CD4-positive, alpha-beta T cell treated with Interleukin-6 for 4 hours (primary cell): ENCODE measurements at places on chromosomes 4 and X.

DNA sequence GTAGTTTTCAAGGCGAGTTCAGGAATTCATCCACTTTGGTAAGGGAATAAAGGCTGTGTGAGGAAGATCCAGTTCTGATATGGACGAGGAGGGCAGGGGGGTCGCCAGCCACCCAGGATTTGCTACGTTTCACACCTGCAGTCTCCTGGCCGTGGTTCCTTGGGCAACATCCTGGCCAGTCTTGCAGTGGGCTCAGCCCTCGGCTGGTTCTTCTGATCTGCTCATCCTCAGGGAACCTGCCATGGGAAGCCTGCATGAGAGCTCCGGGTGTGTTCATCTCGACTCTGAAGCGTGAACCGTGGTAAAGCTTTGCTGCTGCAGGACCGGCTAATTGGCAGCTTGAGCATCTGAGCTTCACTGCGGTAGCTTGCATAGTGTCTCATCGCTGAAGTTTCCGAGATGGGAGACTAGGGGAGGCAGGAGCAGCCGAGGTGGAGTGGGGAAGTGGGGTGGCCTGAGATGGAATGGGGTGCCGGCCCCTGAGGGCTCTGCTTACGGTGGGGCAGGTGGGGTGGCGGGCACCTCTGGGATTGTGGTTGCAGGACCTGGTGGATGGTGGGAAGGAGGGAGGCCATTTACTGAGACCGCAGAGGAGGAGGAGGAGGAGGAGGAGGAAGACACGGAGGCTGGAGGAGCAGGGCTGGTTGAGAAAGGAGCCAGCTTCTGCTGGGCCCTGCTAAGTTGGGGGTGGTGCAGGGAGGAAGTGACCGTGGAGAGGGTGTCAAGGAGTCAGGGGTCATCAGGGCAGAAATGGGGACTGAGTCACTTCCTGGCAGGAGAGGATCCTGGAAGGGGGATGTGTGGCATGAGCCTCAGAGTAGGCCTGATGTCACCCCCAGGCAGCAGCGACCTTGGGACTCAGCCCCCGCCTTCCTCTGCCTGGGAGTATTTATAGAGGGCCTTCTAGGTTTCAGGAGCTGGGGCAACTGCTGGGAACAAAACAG is 213.1 kb upstream of the PSAPL1 start:
- no peak for DNase-seq

DNA sequence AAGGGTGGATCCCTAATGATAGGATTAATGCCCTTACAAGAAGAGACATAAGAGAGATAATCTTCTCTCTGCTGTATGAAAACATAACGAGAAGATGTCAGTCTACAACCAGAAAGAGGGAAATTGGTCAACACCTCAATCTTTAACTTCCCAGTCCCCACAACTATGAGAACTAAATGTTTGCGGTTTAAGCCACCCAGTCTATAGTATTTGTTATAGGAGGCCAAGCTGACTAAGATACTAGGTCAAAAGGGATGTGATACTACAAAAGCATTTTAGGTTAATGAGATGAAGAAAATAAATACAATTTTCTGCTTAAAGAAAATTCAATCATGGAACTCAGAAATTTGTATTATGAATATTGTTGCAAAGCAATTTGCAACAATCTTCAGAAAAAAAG is 55.4 kb upstream of the LHFPL1 start:
- DNase-seq: no peak

DNA sequence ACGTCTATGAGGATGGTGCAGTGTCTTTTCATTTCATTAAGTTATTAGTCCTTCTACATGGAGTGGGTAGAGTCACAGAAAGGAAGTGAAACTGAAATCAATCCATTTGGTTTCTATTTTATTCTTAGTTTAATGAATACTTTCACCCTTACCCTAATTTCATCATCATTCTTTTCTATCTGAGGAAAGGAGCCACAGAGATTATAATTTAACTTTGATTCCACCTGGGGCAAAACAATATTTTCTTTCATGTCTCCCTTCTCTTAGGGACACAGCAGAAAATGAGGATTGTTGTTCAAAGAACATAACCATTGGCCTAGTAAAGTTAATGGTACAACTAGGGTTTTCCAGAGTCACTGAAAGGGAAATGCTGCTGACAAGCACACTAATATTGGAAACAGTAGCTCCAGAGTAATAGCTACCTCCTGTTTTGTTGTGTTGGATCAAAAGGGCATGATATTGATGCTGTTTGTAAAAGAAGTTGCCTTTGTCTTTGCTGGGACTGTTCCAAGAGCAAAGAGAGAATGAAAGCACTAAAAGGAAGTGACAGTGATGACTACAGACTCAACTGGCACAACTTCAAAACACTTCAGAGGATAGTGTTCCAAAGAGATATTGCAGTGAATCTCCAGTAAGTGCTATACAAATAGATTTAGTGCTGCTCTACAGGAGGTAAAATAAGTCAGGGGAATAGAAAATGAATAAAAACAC is 247.1 kb upstream of the PITX2 start:
- no peak for DNase-seq

DNA sequence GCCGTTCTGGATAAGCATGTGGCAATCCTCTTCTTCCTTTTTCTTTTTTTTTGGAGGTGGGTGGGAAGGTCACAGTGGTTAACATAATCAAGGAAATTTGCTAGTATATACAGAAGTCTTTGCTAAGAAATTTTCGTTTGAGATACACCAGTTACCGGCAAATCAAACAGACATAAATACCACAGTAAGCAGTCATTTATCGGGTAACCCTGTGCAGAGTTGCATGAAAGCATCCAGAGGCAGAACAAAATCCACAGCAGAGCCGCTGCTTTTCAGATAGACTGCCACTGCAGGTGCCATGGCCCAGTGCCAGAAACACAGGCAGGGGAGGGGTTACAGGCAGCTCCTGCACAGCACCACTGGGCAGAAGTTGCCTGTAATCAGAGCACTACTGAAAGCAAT is 179.1 kb upstream of the MAB21L2 start:
- peak; percentile 24 for DNase-seq

- no peak for DNase-seq
These were observed at the start of gene ADGRL3 for GRCh38 chr4:61200187-61200915. ADGRL3 (plus strand) TSS chr4:61200326.

DNA sequence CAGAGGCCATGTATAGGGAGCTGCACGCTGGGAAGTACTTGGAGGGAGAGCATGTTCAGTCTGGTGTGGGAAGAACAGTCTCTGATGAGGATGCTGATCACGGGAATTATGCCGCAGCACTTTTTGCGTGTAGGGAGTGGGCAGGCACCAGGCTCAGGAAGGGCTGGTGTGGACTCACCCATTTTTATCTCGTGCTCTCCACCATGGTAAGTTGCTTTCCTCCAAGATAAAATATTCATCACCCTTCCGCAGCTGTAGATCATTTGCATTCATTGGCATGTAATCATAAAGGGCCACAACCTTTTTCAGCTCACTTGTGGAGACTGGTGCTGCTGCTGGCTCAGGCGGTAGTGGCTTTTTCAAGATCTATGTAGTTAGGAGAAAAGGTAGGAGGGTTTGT is 11.8 kb upstream of the TIMM8A start:
- DNase-seq: no peak

DNA sequence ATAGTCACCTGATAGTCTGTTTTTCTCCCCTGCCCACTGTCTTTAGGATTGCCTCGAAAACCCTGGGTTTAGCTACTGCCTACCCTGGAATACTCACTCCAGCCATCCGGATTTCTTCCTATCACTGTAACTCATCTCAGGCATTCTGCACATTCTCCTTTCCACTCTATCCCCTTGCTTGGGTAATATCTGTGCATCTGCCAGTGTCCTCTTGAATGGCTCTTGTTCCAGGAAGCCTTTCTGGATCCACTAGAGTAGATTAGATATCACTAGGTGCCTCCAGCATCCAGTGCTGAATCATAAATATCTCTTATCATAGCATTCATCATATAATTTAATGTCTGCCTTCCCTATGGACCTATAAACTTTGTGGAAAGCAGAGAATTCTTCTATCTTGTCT is 17.1 kb upstream of the GALNT7 start:
- DNase-seq: no peak

- DNase-seq: no peak
These were observed 46.5 kb upstream of the PGRMC1 start for GRCh38 chrX:119189595-119189994.

DNA sequence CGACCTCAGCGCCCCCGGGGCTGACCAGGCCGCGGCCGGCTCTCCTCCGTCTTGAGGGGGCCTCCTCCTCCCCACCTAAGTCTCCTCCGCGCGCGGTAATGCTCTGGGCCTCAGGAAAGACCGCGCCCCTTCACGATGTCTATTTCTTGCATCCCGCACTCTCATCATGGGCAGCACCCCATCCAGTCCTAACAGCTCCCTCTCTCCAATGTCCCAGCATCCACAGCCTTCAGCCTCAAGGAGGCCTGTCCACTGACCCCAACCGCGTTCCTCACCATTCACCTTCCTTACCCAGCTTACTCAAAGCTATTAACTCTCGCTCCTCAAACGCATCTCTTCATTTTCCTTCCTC is 77.5 kb downstream of the MAGED4 start:
- no peak for DNase-seq

GRCh38 chr4:181674315-181674875 is 568.8 kb upstream of the TENM3 start:
- DNase-seq: no peak

- DNase-seq: peak; percentile 53
These were observed 32.9 kb downstream of the HTT-AS start for GRCh38 chr4:3041192-3042142.

DNA sequence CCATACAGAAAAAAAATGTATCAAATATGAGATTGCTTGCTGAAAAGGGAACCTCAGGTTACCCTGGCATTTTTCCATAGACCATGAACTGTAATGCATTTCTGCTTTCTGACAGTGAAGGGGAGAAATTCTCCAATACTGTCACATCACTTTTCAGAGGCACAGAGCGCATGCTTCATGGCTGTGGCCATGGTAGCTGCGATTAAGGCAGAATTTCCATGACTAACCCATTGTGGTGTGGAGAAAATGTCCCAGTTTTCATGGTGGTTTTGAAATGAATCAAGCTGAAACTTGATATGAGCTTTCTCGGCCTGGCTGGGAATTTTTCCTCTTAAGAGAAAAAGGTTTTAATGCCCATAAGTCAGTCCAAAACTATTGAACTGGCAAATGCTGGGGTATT is 39.5 kb upstream of the MAP3K15 start:
- no peak for DNase-seq

GRCh38 chrX:111170017-111170416 is 74.0 kb downstream of the PAK3 start:
- DNase-seq: no peak

- no peak for DNase-seq
These were observed 111.0 kb downstream of the FAM53A start for GRCh38 chr4:1572964-1573720.

DNA sequence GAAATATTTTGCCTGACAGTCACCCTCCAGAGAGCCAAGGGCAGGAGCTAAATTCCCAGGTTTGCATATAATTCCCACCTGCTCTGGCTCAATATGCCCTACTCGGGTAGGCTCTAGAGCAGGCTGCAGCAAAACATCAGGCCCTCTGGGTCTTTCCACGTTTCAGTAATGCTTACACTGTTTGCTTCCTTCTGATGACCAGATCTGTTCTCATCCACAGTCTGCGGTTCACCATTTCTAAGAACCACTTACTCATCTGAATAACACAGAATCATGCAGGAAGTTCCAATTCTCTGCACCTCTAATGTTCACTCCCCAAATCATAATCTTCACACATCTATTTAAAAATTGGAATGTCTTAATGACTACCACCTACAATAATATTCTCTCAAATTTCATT is 141.4 kb downstream of the PPP3CA start:
- peak; percentile 45 for DNase-seq

GRCh38 chr4:140052050-140052449 is 101.9 kb downstream of the MAML3 start:
- peak; percentile 68 for DNase-seq

- DNase-seq: no peak
These were observed 80.7 kb upstream of the PSAPL1 start for GRCh38 chr4:7515390-7515902.

DNA sequence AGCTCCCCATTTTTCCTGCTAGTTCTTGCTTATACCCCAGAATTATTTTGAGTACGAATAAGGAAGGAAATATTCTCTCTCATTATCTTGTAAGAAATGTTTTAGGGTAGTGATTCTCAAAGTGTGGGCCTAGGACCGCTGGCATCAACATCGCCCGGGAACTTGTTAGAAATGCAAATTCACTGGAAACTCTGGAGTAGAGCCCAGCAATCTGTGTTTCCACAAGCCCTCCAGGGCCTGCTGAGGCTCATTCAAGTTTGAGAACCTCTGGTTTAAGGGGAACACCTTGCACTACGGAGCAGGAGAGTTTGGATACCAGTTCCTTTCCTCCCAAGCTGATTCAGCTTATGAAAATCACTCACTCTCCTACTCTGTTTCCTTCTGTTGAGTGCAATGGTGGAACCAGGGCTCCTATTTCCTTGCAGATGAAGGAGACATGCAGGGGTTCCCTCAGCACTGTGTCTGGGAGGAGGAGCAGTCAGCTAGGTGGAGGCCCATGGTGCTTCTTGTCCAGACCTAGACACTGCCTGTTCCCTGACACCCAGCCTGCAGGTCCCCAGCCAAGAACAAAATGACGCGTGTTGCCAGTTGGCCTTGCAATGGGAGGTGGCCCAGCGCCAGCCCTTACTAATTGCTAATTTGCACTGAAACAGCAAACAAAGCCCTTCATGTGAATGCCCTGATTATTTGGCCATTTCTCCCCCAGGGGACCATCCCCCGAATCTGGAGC is 68.5 kb downstream of the CYTL1 start:
- DNase-seq: no peak
